ENCODE measurements at places on chromosomes 13 and 19. TPM values are rescaled to one million over a fixed set of nuclear protein-coding genes. Genes with fewer than 3 reads are reported as not detected.

Gene KLHL1
- not detected for polyA plus RNA-seq

Gene RASGRP4
- 0.54 TPM for polyA plus RNA-seq

Gene GPR18
- not detected for polyA plus RNA-seq

GRCh38 chr13:104086759-104087158, 1020.5 kb upstream of the SLC10A2 start:
- H3K27me3 ChIP-seq: no peaks in the 10 kb centered on the region
- no peak for DNase-seq
- no peak overlapping the region for H3K27ac ChIP-seq
- H3K4me3 ChIP-seq: no peak overlapping the region
- H3K36me3 ChIP-seq: no peaks in the 10 kb centered on the region

- DNase-seq: no peak
Measured at GRCh38 chr13:84208246-84208910, 326.1 kb upstream of the SLITRK1 start.

- H3K4me3 ChIP-seq: no peak overlapping the region
- no peak overlapping the region for H3K27ac ChIP-seq
- no peak for DNase-seq
- H3K4me1 ChIP-seq: no peaks in the 10 kb centered on the region
- H3K36me3 ChIP-seq: no peaks in the 10 kb centered on the region
Measured at GRCh38 chr19:3210347-3211017, 14.0 kb upstream of the CELF5 start.

DNA sequence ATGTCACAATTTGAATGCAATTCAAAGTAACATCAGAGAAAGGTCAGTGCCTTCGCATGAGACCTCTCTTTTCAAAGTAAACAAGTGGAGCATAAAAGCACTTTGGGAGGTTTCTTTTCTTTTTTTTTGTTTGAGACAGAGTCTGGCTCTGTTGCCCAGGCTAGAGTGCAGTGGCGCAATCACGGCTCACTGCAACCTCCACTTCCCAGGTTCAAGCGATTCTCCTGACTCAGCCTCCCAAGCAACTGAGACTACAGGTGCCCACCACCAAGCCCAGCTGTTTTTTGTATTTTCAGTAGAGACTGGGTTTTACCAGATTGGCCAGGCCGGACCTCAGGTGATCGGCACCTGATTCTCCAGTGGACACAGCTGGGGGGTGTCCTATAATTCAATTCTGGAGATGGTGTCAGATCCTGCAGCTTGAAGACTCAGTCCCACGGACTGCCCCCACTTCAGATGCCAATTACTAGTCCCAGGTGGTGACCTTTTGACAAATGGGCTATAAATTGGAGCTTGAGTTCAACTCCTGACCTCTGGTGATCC, 57.6 kb downstream of the RGCC start:
- no peak overlapping the region for H3K4me3 ChIP-seq
- H3K27ac ChIP-seq: no peak overlapping the region
- H3K27me3 ChIP-seq: no peaks in the 10 kb centered on the region
- no peaks in the 10 kb centered on the region for H3K36me3 ChIP-seq

- no peak for DNase-seq
- no peaks in the 10 kb centered on the region for H3K36me3 ChIP-seq
- no peak overlapping the region for H3K27ac ChIP-seq
- H3K4me3 ChIP-seq: no peak overlapping the region
- H3K4me1 ChIP-seq: no peaks in the 10 kb centered on the region
Measured at GRCh38 chr19:50506700-50507099, 4.3 kb downstream of the JOSD2 start.

Data from aorta (tissue), 5 donors.